ENCODE measurements at places on chromosomes 16 and 17. TPM values are rescaled to one million over a fixed set of nuclear protein-coding genes. Genes with fewer than 3 reads are reported as not detected.

The RSKR gene
- total RNA-seq = 14.2 TPM

The RRAD gene
- total RNA-seq = 0.48 TPM

The MEIOC gene
- 0.46 TPM for total RNA-seq

The TMEM11 gene
- 24.0 TPM for total RNA-seq

The SOST gene
- total RNA-seq = not detected

The AURKB gene
- 184 TPM for total RNA-seq

The HS3ST3A1 gene
- total RNA-seq = 0.85 TPM

The RBFOX1 gene
- not detected for total RNA-seq

The NPIPB5 gene
- total RNA-seq = 122 TPM

The FOXN1 gene
- total RNA-seq = not detected

The HOXB2 gene
- total RNA-seq = 16.8 TPM

- DNase-seq = no peak
Measured at GRCh38 chr17:27438348-27438998, 17.8 kb upstream of the KSR1 start.

DNA sequence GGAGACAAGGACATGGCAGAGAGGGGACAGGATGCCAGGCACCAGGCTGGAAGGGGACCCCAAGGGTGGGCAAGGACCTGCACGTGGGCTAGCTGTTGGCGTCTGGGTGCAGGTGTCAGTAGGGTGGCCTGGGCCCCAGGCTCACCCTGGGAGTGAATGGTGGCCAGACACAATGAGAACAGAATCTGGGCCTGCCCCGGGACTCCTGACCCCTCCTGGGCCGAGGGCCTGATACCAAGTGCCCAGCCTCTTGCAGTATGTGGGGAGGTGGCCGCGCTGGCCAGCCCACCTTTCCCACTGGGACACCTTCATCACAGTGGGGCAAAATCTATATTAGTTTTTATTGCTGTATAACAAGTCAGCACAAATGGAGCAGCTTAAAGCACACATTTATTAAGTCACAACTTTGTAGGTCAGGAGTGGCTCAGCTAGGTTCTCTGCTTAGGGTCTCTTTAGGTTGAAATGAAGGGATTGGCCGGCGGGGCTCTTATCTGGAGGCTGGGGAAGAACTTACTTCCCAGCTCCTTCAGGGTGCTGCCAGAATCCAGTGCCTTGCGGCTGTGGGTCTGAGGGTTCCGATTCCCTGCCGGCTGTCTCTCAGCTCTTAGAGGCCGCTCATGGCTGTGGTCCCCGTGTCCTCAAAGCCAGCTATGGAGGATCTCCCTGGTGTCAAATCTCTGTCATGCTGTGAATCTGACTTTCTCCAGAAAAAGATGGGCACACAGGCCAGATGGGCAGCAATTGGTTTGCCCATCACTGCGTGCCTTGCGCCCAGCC lies 3.6 kb downstream of the PRSS33 start:
- DNase-seq = no peak

DNA sequence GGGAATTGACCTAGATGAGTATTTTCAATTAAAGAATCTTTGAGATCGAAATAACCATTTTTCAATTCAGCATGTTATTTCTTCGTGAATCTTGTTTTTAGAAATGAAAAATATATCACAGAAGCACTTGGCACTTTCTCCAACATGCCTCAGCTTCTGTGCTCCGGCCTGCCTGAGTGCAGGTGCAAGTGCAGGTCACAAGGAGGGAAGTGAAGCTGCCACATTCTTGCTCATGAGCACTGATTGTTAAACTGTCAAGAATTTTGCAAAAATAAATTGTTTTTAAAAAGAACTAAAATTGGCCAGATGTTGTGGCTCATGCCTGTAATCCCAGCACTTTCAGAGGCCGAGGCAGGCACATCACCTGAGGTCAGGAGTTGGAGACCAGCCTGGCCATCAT lies 38.3 kb upstream of the SKAP1 start:
- no peak for DNase-seq

DNA sequence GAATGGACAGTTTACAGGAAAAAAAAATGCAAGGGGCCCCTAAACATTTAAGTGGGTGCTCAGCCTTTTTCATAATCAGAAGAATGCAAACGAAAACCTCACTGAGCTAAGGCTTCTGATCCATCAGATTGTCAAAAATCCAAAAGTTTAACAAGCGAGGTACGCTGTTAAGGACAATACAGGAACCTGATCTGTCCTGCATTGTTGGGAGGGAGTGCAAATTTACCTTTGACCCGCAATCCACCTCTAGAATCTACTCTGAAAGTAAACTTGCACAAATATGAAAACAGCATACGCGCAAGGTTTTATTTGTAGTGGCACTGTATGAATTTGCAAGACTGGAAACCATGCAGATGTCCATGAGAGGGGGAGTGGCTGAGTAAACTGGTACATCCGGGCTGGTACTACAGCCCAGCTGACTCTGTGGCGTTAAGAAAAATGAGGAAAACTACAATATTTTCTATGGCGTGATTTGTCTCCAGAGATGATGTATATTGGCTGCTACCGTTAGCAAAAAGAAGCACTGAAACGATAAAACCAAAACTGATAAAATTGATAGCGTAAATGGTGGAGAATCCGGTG lies 28.8 kb upstream of the ST6GALNAC1 start:
- no peak for DNase-seq

DNA sequence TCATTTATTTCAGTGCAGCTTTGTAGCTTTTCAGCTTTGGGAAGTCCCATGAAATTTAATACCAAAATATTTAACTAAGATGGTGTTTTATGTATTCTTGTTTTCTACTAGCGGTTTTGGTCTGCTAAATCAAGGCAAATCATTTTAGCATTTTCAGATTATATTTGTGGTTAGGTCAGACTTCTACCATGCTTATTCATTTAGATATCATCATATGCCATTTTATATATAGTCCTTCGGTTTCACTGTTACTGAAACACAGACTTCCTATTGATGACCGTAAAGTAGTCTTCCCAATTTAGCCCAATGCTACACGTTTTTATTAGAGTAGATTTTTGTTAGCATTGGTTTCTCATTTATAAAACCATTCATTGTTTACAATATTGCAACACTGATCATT lies 5.5 kb downstream of the DYNLRB2 start:
- DNase-seq = no peak

GRCh38 chr17:50659179-50659578 lies 24.5 kb downstream of the ABCC3 start:
- no peak for DNase-seq

DNA sequence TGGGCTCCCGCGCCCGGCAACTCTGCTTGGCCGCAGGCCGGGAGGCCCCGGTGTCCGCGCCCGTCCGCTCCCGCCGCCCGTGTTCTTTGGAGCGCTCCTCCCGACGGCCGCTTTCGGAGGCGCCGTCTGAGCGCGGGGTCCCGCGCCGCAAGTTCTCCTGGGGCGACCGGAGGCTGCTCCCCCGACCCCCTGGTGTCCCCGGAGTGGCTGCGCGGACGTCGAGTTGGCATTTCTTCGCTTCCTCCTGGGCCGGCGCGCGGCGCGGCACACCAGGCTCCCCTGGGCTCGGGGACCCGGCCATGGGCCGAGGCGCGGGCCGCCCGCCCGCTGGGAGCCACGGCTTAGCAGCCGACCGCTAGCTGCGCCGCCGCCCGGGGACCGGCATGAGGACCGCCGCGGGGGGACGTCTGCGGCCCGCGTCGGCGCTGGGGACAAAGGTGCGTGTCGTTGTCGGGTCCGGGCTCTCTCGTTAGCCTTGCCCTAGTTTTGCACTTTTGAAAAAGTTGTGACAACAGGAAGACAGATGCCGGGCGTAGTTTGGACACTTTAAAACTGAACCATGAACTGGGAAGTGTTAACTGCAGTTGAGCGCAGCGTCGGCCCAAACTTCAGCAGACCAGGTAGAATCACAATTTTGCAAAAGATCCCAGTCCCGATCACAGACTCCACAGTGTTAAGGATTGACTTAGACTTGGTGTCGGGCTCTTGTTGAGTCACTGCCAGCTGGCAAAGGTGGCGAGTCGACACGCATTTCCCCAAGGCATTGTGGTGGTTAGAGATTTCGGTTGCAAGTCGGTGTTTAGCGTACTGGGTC lies 700 bp downstream of the UBN1 start:
- DNase-seq = peak; percentile 54

DNA sequence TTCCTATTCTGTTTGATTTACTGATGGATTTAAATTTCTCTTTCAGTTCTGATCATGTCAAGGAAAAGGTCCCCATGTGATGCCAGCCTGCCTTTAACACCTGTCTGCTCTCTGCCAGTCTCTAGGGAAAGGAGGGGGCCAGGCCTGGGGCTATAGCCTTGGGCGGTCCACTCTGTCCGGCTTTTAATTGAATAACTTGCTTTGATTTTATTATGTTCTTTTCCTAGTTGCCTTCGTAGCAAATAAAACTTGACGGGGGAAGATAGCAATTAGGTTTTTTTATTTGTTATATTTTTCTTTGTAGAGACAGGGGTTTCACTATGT lies 47.6 kb downstream of the ABAT start:
- DNase-seq = no peak

- DNase-seq = no peak
Measured at GRCh38 chr17:15462976-15463772, 4.2 kb downstream of the CDRT4 start.

GRCh38 chr17:58153046-58153445 lies 4.9 kb downstream of the OR4D1 start:
- DNase-seq = peak; percentile 64

- DNase-seq = no peak
Measured at GRCh38 chr17:68556551-68556950, 44.3 kb downstream of the PRKAR1A start.

- peak; percentile 95 for DNase-seq
Measured at GRCh38 chr17:45311760-45312476, 4.9 kb downstream of the MAP3K14 start.

DNA sequence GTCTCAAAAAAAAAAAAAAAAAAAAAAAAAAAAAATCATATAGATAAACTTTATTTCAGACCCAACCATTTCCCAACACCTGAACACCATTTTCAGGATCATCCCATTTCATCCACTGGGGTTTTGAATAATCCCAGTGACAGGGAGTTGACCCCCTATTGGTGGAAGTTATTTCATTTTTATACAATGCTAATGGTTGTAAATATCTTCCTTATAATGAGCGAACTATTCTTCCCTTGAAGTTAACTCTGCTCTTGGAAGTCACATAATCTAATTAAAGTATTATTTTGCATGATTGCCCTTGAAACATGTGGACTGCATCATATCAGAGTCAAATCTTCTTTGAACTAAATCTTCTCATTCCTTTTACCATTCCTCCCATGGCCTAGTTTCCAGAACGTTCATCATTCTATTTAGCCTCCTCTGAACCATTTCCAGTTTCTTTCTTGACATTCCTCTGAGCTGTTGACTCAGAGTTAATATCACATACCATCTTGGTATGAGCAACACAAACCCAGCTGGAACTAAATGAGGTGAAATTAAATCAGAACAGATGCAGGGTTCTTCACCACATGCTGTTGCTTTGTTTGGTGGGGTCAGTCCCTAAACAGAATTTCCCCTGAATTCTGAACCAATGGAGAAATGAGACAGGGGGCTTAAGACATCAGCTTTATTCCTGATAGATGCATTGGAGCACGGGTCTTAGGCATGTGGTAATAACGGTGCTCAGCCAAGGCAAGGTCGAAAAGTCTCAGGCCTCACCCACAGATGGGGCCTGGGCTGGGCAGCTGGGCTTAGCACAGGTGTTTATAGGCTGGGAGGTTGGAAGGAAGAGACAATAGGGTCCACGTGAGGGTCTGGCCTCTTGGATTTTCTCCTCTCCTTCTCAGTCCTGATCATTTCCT lies 8.9 kb downstream of the HSD17B2 start:
- no peak for DNase-seq

DNA sequence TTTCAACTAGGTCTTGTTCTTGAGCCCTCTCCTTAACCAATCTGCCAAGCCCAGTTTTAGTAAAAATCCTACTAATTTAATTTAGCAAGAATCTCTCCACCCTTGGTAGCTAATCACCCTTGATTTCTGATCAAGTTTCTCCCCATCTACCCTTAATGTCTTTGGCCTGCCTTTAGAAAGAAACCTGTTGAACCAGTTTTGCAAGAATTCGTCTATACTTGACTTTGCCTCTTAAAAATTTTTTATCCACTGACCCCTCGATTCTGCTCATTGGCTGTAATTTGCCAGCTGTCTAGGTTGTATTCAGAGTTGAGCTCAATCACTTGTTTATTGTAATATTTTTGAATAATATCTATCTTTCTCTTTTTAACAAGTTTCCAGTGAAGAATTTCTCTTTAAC lies 1138.5 kb downstream of the CDH11 start:
- no peak for DNase-seq

GRCh38 chr16:2469399-2470233 lies 1.5 kb upstream of the NTN3 start:
- no peak for DNase-seq

DNA sequence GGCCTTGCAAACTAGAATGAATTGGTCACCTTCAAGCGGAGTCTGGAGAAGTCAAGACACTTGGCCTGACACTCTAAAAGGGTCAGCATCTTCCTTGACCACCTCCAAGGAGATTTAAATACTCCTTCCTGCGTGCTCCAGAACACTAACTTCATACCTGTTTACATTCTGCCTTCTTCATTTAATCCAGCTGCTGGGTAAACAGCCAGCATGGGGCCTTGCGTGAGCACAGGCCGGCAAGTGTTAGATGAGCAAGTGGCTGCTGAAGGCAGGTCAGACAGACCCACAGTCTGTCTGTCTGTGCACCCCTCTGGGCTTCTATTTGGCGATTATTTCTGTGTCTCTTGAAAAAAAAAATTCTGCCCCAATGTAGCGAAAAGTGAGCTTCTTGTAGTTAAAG lies 153.8 kb downstream of the MSI2 start:
- DNase-seq = no peak

DNA sequence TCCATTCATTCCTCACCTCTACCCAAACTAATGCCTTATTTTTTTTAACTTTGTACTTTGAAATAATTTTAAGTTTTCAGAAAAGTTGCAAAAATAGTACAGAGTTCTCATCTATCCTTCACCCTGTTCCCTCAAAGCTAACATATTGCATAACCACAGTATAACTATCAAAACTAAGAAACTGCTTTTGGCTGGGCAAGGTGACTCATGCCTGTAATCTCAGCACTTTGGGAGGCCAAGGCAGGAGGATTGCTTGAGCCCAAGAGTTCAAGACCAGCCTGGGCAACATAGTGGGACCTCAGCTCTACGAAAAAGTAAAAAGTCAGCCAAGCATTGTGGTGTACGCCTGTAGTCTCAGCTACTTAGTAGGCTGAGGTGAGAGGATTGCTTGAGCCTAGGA lies 147.7 kb downstream of the SKAP1 start:
- no peak for DNase-seq

DNA sequence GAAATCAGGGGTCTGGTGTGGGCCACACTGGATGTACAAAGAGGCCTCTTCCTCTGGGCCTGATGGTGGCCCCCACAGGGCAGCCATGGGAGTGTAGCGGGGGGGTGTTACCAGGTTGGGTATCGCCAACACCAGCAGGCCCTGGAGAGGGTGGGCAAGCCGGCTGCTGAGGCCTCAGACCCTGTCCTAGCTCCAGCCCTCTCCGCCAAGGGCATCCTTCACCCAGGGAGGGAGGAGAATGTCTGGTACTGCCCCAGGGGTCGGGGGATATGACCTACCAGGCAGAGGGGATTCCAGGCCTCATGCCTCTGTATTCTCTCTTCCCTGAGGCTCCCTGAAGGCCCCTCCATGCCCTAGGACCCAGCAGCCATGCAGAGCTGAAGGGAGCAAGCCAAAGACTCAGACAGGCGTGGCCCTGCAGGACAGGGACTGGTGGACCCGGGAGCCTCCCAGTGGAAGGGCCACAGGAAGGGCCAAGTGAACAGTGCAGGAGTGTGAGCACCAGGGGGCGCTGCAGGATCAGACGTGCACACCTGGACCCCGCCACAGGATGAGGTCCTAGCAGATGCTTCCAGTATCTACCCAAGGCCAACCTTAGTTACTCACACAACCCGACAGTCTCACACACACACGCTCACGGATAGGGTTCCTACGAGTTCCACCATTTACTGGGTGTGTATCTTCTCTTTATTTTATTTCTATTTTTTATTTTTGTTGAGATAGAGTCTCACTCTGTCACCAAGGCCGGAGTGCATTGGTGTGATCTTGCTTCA lies 10.9 kb upstream of the CES4A start:
- DNase-seq = peak; percentile 95

Measured in activated CD4-positive, alpha-beta memory T cell treated with anti-CD3 and anti-CD28 coated beads for 36 hours (primary cell).